ENCODE measurements at places on chromosomes 1 and 21.

- DNase-seq: no peak
Measured at GRCh38 chr1:83998205-83998497, 781 bp downstream of the TTLL7 start.

GRCh38 chr1:8381618-8382017 lies 63.7 kb downstream of the SLC45A1 start:
- DNase-seq: no peak

DNA sequence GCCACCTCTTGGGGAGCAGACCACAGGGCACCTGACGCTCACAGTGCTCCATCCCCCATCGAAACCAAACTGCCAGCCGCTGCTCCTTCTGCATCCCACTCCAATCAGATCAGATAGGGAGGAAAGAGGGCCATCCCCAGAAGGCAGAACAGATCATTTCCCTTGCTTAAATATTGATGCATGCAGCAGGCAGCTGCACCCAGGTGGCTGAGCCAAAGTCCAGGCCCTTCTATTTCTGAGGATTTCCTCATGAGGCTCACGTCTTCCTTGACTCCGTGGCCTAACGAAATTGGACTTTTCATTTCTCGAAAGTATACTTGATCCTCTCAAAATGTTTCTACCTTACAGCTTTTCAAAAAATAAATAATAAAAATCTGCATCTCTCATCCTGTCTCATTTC lies 239.2 kb downstream of the ATG4C start:
- DNase-seq: no peak

- DNase-seq: no peak
Measured at GRCh38 chr1:196896355-196896754, 8.5 kb downstream of the CFHR4 start.

DNA sequence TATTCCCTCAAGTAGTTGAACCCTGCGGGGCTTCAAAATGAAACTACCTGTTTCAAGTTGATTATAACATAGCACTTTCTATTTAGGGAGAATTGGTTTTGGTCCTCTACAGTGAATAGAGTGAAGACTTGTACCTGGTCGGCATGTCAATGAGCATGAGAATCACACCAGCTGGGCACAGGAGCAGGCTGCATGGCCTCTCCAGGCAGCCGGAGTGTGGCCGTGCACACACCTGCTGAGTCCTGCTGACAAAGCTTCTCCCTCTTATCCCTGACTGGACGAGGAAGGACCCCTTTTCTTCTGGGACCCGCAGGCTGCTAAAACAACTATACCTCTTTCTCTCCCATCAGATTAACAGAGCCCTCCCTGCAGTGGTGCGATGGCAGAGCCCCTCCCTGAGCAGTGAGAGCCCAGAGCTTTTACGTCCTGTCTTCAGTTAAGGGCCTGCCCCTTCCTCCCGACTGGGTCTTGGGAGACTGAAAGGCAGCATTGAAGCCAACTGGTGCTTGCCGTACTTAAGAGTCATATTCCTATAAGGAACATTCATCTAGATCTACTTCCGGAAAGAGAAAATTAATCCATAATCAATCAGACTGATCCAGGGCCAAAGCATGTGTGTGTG lies 124.9 kb downstream of the CAPN8 start:
- no peak for DNase-seq

DNA sequence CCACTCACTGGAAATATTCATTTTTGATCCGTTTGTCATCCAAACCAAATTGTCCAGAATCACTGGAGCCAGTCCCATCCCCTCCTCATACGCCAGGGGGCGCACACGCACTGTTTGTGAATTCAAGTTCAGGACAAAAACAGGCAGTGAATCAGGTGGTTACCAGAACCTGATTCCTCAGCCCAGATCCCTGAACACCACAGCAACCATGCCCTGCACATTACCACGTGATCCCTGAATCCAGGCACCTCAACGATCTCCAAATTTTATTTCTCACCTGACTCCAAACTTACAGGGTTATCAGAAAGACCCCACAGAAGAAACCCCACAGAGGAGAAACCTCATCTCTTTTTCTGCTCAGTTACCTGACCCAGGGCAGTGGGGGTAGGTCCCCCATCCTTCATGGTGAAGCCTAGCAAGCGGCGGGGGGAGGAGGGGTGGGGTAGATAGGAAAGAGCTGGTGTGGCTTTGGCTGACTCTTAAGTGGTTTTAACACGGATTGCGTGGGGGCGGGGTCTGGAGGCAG lies 1.4 kb upstream of the PTPRF start:
- peak; percentile 86 for DNase-seq

- DNase-seq: no peak
Measured at GRCh38 chr1:101219924-101220870, 16.6 kb upstream of the S1PR1 start.

- DNase-seq: no peak
Measured at GRCh38 chr1:23444104-23444533, 19.6 kb upstream of the TCEA3 start.

DNA sequence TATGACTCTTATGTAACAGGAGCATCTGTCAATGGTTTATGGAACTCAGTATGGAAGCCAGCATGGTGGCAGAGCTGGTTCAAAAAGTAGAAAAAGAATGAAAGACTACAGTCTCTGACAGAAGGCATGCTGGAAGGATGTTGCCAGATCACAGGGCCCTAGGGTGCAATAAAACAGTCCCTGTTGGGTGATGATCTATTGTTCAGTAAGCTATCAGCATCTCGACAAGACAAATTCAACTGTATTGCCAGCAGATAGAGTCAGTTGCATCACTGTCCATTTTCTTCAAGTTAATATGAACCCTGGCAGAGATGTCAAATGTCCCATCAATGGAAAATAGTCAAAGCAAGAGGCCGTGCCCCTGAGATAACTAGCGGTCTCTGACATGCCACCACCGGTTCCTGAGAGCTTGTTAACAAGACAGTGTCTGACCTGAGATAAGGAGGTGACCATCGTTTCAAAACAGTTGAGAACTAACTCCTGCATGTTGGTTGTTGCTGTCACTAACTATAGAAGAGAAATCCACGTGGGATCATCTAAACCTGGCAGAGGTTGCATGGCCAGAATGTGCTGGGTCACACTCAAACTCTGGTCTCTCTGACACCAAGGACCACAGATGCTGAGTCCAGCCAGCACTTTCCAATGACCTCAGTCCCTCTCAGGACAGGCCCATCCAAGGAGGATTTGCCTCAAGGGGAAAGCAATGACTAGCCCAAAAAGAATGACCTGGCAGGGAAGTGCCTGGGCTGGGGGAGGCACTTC lies 125.9 kb downstream of the RIPK4 start:
- no peak for DNase-seq

DNA sequence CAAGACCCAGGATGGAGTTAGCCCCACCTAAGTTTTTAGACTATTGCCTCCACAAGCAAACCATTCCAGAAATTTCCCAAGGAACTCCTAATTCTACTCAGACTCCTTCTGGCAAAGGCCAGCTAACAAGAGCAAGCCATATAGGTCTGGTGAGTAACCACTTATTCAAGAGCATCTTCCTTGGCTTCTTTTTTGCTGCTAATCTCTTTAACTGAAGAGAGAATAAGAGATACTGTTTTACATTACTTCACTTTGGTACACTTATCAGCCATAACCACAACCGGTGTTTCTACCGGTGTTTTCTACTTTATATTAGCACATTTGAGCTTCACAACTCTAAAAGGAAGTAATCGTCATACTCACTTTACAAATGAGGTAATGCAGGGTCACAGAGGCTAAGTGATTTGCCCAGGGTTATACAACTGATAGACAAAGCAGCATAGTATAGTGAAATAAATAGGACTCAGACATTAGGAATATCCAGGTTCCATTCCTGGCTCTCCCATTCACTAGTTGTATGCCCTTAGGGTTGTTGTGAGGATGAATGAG lies 1.7 kb upstream of the EPS15 start:
- DNase-seq: no peak

DNA sequence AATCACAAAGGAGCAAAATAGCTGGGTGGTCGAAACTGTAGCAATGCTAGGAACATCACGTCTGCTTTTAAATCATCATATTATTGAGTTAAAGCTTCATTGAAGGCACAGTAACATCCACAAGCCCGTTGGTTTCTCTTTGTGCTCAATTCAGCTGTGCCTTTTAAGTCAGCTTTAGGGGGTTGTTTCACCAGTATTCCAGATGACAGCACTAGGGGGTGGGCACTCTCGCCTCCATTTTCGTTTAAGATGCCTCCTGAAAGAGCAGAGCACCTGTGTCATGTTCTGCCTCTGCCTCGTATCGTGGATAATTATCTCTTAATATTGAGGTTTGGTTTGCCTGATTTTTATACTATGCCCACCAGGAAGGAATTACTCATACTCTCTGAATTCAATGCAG lies 139.8 kb upstream of the PTBP2 start:
- no peak for DNase-seq

GRCh38 chr1:242634732-242635131 lies 110.2 kb upstream of the PLD5 start:
- no peak for DNase-seq

GRCh38 chr1:190129366-190129765 lies 348.3 kb downstream of the BRINP3 start:
- DNase-seq: no peak

DNA sequence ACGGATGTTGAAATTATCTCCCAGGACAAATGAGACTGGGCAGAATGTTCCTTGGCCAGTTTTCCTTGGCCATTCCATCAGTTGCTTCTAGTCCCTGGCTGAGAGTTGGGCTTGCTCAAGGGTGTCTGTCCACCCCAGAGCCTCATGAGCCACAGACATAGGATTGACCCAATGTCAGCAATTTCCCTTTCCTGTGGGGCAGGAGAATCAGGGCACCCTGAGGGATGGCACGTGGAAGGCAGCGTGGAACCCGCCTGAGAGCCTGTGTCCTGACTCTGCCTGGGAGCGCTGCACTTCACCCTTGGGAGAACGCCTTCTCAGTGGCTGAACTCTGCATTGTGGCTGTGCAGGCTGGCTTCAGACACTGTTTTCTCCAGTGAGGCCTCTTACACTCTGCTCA lies 71.3 kb upstream of the B3GALNT2 start:
- no peak for DNase-seq

- DNase-seq: no peak
Measured at GRCh38 chr1:176943783-176944182, 220.7 kb downstream of the ASTN1 start.

DNA sequence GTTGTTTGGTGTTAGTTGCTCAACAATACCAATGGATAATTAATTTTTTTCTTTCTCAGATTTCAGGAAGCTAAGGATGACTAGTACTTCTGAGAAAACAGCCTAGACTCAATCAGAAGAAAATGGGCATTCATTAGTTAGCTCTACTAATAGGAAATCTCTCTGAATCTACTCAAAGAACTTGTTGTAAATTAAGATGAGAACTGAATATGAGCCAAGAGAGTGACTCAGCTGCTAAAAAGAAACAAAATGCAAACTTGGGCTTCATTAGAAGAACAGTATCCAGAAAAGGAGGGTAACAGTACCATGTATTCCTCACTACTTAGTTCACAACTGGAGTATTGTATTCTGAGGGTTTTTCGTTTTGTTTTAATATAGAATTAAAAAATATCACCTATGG lies 12.5 kb downstream of the FOXJ3 start:
- DNase-seq: no peak

DNA sequence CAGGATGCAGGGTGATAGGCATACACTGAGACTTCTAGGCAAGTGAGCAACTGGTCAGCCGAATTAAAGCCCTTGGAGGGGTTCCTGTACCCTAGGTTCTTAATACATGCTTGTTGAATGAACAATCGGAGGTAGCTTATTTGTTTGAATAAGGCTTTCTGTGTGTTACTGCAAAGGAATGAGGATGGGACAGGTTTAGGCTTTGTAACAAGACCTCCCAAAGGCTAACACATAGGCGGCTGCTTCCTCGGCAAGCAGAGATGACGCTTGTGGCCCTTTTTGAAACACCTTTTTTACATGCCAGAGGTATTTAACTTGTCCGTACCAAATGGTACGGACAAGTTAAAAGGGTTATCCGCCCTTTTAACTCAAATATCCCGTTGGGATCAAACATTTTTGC lies 511.6 kb downstream of the KIF26B start:
- no peak for DNase-seq
